Urinary bladder (tissue), 4 donors: ENCODE measurements at places on chromosomes 7 and 10. TPM values are rescaled to one million over a fixed set of nuclear protein-coding genes. Genes with fewer than 3 reads are reported as not detected.

DNA sequence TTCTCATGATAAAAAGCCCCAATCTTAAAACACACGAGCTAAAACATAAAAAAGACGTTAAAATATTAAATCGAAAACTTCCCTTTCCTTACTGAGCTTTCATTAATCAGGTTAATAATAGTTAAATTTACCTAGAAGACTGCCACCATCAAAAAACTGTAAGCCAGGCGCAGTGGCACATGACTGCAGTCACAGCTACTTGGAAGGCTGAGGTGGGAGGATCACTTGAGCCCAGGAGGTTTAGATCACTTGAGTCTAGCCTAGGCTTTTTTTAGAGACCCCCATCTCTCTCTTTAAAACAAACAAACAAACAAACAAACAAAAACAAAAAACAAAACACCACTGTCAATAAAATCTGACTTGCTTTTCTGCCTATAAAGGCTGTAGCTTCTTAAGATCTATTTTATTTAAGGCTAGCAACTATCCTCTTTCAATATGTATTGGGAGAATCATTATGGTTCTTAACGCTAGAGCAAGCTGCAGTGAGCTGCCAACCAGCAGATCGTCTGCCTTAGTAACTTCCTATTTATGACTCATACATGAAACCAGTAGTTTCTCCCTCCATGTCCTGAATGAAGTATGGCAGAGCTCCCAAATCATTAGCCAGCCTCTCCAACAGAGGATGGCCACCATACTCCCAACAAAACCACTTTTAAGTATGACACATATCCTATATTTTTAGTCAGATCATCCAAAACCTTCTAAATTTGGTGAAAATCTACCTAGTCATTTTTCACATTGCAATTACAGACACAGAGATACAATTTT, 163.7 kb downstream of the SRPK2 start:
- no peak for DNase-seq

DNA sequence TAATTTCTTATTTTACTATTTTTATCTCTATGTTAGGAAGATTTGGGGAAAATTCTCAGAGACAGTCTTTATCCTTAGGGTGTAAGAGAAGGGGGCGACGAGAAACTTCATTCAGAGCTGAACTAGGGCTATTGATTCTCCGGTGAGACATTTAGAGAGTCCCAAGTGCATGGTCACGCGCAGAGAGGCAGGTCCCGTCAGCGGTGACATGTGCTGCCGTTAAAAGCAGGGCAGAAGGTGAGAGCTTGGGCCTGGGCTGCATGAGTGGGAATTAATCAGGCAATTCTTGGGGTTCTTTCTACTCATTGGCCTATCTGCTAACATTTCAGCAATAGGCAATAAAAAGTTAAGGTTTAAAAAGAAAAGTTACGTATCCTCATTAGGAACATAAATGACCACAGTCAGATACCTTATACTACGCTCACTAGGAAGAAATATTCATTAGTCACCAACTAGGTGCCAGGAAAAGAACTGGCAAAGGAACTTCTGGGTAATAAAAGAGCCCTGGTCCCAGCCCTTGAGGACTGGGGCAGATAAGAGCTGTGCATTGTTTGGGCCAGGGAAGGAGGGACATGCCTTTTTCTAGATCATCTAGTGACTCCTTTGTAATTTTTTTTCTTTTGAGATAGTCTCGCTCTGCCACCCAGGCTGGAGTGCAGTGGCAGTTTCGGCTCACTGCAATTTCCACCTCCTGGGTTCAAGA, 21.2 kb downstream of the PRKCQ start:
- DNase-seq, result no peak

DNA sequence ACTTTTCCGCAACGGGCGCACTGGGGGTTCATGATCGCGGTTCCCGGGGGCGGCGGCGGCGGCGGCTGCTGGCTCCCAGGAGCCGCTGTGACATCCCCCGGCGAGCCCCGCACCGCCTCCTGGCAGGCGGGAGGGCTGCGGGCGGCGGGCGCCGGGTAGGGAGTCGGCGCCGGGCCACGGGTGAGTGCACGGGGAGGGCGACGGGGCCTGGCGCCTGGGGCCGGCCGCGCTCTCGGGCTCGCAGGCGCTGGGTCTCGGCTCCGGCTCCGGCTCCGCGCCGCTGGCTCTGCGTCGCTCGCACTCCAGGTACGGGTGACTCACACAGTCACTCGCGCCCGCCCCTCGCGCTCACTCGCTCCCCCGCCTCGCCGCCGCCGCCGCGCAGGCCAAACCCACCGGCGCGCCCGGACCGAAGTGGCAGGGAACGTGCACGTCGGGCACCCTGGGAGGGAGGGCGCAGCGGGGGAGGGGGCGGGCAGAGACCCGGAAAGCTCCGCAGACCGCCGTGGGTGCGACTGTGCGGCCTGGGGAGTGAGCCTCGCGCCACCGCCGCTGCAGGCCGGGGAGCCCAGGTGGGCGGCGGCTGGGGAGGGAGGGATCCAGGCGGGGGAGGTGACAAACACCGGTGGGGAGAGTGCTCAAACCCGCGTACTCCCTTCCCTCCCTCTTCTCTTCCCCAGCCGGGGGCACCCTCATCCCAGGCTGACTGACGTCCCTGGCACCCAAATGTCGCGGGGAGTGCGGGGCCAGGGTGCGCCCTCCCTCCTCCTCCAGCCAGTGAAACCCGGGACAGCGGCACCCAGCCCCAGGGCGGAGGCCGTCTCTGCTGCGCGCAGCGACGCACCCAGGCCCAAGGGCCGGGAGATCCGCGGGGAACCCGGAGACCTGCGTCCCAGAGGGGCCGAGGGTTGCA, 276.9 kb upstream of the NEBL start:
- no peak for DNase-seq

- DNase-seq, result no peak
Measured at GRCh38 chr10:18298256-18298655, 158.0 kb downstream of the CACNB2 start.

The ENTPD1 gene
- 53.8 TPM for polyA plus RNA-seq

The GIMAP5 gene
- 24.3 TPM for polyA plus RNA-seq

- DNase-seq, result no peak
Measured at GRCh38 chr10:95767884-95768556, 12.1 kb downstream of the ENTPD1 start.

The FAM241B gene
- 5.0 TPM for polyA plus RNA-seq

- DNase-seq, result no peak
Measured at GRCh38 chr7:28872226-28872625, 85.9 kb downstream of the TRIL start.
